D721Med (cell line): ENCODE measurements at places on chromosomes 12 and 14.

DNA sequence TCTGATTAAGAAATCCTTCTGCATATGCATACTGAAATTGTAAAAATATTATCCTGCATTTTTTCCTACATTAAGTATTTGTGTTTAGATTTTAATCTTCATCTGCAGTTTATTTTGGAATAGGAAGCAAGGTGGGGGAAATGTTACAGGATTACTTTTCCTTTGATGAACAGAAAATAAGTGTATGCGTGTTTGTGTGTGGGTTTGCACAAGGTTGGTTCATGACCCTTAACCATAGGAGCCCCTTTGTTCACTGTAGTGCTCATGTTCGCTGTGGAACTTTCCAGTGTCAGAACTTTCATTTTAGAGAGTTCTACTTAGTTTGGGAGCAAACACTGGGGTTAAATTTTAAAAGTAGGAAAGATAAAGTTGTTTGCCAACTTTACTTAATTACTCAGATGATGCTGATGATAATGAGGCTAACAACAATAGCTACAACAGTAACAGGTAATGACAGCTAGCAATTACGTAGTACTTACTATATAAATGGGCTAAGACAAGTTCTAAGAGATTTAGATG, 6.4 kb upstream of the A2M start:
- no peak for DNase-seq

DNA sequence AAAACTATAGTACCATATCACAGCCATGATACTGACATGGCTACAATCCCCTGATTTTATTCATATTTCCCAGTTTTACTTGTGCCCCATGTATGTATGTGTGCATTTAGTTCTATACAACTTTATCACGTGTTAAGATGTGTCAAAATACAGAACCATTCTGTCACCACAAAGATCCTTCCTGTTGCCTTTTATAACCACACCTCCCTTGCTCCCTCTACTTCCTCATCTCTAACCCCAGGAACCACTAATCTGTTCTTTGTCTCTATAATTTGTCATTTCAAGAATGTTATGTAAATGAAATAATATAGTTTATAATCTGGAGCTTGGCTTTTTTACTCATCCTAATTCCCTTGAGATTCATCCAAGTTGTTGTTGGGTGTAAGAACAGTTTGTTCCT, 358.4 kb downstream of the DPF3 start:
- DNase-seq, result no peak

DNA sequence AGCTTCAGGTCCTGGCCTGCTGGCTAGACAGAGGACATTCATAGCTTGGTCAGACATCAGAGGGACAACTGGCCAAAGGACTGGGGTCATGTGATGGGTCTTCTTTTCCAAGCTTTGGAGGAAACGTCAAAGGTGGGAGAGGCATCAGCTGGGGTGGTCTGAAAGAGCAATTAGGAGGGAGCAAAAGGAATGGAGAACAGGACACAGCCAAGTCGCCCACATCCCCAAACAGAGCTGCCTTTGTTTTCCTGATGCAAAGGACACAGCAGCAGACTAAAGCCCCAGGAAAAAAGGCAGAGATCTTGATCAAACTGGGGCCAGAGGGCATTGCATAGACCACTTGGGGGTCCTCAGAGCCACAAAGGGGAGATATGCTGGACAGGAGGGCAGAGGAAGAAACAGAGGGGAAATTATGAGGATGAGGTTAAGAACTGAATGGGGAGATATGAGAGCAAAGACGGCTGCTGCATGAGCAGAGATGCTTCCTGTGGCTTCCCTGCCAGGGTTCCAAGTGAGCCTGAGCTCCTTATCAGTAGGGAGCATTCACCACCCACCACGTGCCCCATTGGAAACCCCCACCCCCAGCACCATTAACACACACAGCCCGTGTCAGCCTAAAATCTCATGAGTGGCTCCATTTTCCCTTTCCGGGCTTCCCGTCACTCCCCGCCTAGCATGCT, 62.4 kb downstream of the ANO2 start:
- DNase-seq, result no peak

GRCh38 chr12:75329918-75330826, at the start of gene CAPS2:
TSS of gene CAPS2 (minus strand) at chr12:75330324. CDS start at chr12:75326498, 3,826 bp downstream.
- peak; percentile 43 for DNase-seq

- DNase-seq, result no peak
Measured at GRCh38 chr12:51636986-51637385, 46.0 kb downstream of the SCN8A start.

DNA sequence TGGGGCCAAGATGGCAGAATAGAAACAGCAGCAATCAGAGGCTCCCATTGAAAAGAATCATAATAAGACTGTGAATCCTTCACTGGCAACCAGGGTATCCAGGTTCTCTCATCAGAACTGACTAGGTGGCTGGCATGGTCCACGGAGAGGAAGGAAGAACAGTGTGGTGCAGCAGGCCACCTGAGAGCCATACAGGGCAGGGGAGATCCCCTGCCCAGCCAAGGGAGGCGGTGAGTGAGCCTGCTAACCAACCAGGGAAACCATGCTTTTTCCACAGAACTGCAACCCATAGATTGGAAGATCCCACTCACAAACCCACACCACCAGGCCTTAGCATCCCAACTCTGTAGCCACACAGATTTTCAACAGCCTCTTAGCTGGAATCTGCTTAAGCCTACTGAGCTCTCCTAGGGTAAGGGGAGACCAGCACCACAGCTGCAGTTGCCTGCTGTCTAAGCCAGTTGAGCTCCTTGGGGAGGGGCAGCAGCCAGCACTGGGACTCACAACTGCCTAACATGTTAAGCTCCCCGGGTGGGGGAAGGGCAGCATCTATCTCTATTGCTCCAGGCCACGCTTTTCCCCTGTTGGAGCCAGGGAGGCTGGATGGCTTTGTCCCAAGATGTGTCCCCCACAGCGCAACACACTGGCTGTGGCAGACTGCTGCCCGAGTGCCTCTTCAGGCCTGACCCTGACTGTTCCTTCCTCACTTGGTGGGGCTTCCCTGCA, 342.6 kb upstream of the CCDC196 start:
- DNase-seq, result no peak

GRCh38 chr12:32809196-32809595, 53.5 kb upstream of the YARS2 start:
- no peak for DNase-seq
